ENCODE measurements at places on chromosomes 6 and 20.

DNA sequence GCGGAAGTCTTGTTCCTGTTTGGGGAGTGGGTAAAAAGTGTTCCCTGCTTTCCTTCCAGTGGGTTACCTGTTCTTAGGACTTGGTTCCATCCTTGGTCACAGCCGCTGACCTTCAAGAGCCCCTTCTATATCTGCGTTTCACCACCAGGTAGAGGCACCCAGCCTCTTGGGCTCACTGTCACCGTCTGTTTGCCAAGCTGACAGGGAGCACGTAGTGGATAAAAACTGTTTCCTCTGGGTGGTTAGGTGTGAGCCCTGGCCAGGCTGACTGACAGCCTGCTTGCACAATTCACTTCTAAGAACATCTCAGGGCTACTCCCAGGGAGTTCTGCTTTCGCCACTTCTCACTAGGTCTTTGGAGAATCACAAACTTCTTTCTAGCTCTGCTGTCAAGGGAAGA is 1.8 kb upstream of the JPH2 start:
- DNase-seq = no peak

DNA sequence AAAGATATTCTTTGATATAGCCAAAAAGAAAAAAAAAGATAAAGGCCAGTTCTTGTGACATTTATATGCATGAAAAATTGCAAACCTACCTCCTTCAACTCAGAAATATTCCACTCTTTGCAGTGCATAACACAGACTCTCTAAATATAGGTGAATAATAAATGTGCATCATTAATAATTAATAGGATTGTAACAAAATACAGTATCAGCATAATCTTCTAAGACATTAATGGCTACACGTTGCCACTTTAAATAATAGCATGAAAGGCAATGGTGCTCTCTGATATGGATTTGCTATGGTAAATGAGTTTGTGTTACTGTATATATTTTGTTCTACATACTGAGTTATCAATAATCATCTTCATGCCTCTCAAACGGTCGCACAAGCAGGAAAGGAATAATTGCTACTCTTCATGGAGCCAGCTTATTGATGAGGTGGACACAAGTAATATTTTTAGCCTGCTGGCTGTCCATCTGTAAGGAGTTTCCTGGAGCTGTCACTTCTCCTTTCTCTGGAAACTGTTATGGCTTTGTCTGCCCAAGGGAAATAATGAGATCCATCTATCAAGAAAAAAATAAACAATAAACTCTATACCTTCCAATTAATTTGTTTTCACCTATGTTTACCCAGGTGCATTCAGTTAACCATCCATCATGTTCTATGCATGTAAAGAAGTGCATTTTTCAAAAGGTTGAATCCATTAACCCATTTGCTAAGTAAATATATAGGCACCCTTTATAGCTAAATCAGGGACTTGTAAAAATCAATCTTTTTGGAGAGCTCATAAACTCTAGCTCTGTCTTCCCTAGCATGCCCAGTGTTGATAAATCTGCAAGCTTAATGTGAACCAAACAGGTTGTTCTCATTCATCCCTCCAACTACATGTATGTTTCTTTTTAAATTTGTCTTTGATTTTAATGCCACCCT is 253.0 kb downstream of the NKAIN2 start:
- no peak for DNase-seq

DNA sequence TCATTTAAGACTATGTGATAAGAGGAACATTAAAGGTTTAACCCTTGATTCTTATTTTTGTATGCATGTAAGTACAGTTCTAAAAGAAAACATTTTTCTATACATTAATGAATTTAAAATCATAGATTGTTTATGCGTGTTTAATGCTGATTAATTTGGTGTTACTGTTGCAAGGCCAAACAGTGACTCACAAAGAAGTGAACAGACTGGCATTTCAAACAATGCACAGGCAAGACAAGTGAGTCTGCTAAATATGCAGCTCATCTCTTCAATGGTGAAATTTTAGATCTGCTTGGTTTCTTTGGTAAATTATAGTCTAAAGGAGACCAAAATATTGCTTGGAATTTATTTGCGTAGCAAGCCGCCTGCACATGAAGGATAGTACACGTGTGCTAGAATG is 417.4 kb upstream of the SOX4 start:
- no peak for DNase-seq

- DNase-seq = no peak
These were observed 180.4 kb downstream of the ZNF217 start for GRCh38 chr20:53413186-53413631.

GRCh38 chr6:142377497-142377848 is 75.7 kb downstream of the ADGRG6 start:
- no peak for DNase-seq

DNA sequence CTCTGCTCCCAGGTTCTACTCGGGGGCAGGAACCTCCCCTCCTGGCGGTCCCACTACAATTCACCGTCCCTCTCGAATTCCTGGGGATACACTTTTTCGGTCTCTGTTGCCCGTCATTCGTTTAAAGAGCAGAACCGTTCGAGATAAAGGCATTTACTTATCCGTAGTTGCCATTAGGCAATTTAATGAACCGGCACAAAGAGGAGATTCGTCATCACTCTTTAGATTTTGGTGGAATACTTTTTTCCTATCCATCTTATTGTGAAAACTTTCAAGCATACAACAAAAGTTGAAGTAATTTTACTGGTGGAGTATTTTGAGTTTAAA is 1.2 kb upstream of the CD24 start:
- no peak for DNase-seq

- no peak for DNase-seq
These were observed 276.4 kb upstream of the MOCS1 start for GRCh38 chr6:40210628-40211056.

DNA sequence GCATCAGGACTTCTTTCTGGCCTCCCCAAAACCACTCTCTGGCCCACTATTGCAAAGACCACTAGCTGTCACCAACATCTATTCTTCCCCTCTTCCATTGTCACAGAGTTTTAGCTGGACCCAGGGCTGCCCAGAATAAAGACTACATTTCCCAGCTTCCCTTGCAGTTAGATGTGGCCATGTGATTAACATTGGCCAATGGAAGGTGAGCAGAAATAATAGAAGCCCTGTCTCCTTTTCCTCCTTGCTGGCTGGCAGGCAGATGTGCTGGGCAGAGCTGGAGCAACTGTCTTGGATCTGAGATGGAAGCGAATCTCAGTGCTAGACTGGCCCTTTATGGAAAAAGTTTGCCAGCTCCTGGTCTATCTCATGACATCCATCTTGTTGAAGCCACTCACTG is 97.0 kb downstream of the KCNB1 start:
- no peak for DNase-seq

- no peak for DNase-seq
These were observed 566.1 kb downstream of the KIF16B start for GRCh38 chr20:16007164-16007563.

DNA sequence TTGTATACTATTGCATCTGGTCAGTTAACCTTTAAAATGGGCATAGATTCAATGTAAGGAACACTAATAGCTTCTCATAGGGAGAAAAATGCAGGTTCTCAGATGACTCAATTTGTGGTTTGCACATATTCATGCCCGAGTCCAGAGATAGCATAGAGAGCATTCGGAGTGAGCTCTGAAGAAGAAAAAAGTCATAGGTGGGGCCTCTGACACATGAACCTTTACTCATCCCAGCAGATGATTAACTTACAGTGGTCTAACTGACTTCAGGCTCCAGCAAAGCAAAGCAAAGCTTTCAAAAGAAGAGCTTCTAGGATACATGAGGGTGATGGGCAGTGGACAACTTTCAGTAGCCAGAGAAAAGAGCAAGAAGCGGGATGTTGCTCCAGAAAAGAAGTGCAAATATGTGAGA is 55.3 kb upstream of the BTN3A2 start:
- DNase-seq = no peak

DNA sequence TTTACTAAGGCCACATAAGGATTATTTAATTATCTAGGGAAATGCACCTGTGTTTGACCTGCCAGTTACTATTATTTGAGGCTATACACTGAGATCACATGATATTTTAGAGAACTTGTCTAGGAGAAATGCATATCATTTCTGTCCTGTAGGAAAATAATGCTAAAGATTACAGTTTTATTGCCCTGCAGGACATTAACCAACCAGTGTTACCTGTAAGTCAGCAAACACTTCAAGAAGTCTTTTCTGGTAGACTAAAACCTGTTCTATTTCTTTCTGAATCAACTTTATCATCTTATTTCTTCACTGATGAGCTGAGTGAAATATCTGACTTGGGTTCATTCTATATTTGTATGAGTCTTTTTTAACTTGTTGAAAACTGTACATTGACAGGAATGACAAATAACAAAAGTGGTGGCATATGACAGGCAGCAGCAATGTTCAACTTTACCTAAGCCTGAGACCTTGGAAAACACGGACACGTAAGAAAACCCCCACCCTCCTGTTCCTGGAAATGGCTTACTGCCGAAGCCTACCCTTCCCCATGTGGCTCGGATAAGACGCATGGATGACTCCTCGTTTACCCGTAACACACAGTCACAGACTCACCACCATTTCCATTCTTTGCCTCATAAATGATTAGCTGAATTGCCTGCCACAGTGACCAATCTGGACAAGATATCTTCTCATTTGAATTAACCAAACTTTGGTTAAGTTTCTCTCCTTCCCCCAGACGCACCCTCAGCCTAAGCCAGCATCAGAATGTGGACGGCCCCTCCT is 118.0 kb upstream of the CD93 start:
- DNase-seq = no peak

DNA sequence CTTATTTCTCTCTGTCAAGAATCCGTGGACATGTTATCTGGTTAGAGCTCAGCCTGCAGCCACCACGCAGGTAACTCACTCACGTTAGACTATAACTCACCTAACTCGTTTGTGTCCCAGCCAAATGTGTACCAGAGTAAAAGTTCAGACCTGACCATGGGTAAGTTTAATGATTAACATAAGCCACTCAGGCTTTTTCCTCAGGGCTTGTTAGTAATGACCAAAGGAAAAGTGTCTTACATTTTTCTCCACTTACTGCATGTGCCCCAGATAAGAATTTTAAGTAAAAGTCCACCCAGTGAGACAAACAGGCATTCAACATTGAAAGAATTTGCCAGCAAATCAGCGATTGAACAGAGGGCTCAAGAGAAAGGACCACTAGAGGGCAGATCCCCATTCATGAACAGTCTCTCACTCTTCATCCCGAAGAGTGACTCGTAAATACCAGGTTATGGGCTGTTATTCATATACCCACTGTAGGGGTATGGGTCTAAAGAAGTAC is at the start of gene PKHD1:
TSS of gene PKHD1 (minus strand) at position 116 of the 502 bp plus-strand sequence. CDS start 2,680 bp downstream, outside the sequence.
- no peak for DNase-seq

DNA sequence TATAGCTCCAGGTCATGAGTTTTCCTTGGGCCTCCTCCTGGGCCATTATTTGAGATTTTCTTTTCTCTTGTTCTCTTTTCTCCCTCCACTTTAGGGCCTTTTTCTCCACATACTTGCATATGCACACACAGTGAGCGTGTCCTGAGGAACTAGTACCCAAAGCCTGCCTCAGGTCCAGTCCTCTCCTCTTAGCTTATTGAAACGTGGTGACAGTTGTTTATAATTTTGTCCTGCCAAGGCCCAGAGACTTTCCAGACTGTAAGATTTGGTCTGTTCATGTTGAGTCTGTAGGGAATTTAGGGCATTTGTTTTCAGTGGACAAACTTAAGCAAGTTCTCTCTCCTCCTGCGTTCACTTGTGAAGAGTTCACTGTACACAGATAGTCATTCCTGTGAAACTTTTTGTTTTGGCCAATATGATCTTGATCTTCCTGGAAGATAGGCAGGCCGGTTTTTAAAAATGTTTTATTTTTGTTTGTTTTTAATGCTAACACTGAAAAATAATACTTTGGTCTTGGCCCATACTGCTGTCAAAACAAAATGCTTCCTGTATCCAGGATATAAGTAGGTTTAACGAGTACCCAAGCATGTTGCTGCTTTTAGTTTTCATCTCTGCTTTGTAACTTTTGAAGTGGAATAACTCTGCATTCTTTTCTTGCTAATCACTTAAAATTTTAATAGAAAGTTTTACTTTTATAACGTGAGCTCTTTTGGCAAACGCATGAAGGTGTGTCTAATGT is 20.7 kb downstream of the LRRC1 start:
- DNase-seq = no peak

DNA sequence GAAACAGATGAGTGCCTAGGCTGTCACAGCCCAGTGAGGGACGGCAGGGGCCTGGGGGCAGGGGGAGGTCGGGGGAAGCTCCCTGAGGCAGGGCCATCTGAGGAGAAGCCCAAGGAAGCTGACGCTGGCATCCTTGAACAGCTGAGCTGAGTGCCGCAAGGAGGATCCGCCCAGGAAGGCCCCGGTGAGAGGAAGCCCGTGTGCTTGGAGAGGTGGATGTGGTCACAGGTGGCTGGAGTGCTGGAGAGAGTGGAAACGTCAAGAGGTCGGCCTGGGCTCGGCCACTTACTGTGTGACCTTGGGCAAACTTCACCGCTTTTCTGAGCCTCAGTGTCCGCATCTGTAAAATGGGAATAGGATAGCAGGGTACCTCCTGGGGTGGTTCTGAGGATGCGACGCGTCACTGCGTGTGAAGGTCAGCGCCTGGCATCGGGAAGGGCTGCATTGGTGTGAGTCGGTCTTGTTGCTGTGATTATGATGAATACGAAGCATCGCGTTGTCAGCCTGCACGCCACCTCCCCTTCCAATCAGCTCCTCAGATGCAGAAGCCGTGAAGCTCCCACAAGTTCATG is 116.1 kb upstream of the PTPN1 start:
- DNase-seq = no peak

DNA sequence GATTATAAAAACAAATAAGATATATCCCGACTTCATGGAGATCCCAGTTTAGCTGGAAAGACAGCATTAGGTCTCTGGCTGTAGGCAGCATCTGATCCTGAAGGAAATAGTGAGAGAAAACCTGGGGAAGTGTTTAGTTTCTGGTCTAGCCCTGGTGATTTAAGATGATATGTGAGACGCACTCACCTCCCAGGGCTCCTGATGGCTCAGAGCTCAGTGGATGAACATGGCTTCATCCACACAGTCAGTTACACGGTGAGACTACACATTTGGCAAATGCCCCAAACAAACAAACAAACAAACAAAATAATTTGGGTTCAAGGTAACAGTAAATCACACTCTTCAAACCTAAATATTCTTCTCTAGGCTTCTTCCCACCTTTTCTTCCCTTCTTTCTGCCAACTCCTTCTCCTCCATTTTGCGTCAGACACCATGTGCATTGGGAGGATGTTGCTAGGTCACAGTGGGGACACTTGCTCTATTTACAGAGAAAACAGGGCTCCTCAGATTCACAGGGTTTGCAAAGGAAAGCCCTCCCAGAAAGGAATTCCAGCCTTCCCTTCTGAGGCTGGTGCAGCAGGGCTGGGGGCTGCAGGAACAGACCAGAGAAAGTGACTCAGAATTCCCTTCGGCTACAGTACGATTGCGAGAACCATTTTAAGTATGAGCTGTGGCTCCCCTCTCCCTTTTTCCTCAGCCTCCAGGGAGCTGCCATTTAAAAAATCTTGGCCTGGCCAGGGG is 59.6 kb upstream of the SALL4 start:
- peak; percentile 74 for DNase-seq

GRCh38 chr20:38932457-38933120 is 6.4 kb downstream of the FAM83D start:
- no peak for DNase-seq

Data from brain pericyte (primary cell).